IPS DF 6.9 (cell line): ENCODE measurements at places on chromosomes 5 and 9.

DNA sequence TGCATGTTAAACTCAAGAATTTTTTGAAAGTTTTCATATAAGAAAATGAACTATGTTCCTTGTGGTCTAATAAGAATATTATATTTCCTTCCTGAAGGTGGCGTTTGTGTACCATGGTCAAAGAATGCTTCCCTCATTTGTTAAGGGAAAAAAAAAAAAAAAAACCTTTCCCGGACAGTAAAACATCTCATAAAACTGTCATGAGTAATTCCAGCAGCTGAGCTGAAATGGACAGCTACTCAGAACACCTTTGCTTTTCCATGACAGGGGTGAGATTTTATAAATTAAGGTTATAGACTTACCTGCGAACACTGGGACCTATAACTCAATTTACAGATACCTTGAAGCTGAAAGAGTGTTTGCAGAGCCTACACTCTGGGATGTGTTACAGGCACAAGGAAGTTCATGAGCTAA is 113.2 kb upstream of the RANBP3L start:
- no peak for DNase-seq

GRCh38 chr9:77588271-77588937 is 59.7 kb downstream of the GNA14 start:
- no peak for DNase-seq

DNA sequence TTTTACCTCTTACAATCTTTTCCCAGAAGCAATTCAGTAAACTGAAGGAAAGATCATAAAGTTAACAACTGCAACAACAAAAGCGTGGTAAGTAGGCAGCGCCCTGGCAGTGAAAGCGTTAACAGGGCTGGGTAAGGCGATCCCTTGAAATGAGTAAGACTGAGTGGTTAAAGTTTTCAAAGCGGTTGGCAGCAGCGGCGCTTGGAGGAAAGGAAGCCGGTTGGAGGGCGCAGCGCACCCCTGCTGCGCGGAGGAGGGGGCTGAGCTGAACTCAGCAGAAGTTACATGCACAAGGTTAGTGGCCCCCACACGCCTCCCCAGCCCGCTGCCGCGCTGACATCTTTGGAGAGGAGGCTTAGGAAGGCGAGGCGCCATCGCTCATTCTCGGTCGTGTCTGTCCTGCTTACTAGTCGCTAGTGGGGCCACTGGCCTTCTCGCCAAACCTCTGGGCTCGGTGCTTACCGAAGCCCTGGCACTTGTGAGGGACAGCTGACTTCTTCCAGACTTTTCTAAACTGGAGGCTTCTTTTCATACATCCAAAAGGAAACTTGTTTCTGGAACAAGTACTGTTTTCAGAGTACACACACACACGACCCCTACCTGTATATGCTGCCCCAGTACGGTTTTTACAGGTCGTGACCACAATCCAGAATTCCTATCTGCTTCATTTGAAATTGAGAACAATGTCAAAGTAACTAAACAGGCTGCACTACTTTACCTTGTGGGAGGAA is at the start of gene SH3RF2:
Gene SH3RF2 (plus strand): TSS at position 178 of the 731 bp plus-strand sequence. CDS start 1,351 bp downstream, outside the sequence.
- DNase-seq, result peak; percentile 88

- DNase-seq, result no peak
Observed at GRCh38 chr9:128232528-128233428, 29.6 kb downstream of the DNM1 start.

DNA sequence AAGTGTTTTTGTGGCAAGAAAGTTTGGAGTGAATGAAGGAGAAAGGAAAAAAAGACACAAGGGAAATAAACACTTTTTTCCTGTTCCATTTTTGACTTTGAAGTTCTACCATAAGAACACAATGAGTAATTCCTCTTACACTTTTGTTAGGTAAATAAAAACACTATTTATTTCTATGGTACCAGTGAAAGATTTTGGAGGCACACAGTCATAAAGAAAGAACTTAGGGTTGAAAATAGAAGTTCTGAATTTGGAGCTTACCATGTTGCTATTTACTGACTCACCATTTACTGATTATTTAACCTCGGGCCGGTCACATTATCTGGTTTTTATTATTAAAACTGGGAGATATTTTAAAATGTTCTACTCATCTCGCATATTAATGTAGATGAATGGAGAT is 367.8 kb downstream of the TLE1 start:
- no peak for DNase-seq

DNA sequence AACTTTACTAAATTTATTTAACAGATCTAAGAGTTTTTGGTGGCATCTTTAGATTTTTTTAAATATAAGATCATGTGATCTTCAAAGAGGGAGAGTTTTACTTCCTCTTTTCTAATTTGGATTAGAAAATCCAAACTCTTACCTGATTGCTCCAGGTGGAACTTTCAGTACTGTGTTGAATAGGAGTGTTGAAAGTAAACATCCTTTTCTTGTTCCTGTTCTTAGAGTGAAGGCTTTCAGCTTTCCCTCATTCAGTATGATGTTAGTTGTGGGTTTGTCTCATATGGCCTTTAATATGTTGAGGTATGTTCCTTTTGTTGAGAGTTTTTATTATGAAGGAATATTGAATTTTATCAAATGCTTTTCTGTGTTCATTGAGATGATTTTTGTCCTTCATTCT is 650.0 kb upstream of the SGCD start:
- DNase-seq, result no peak

DNA sequence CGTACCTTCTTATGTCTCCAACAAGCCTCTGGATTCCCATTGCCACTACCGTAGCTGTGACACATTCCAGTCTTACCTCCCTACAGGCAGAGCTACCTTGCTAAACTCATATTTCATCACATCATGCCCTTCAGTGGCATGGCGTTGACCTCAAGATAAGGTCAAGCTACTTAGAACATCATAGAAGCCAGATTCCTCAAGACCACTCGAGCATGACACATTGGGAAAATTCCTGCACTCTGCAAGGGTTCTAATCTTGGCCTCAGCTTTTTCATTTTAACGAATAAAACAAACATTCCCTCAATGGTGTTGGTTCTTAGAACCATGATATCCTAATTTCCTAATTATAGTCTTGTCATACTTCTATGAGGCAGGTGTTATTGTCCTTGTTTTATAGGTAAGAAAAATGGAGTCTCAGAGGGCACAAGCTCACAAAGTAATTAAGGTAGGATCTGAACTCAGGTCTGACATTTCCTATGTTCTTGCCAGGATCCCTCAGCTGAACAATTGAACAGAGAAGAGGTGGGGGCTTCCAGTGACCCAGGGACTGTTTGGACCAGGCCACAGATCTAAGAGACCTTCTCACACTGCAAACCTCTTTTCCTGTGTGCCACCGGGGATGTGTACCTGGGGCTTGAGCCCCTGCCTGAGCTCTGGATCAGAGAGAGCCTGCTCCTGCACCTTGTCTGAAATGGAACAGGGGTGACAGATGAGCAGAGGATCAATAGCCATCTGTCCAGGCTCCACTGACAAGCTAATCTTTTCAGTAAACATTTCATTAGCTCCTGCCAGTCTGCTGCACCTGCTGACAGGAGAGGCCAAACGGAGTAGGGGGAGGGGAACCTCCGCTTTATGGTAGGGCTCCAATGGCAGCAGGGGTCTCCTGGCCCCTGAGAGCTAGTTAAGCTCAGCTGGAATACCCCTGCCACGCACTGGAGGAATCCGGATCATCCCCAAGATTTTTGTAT is 49.3 kb downstream of the ALG2 start:
- no peak for DNase-seq

DNA sequence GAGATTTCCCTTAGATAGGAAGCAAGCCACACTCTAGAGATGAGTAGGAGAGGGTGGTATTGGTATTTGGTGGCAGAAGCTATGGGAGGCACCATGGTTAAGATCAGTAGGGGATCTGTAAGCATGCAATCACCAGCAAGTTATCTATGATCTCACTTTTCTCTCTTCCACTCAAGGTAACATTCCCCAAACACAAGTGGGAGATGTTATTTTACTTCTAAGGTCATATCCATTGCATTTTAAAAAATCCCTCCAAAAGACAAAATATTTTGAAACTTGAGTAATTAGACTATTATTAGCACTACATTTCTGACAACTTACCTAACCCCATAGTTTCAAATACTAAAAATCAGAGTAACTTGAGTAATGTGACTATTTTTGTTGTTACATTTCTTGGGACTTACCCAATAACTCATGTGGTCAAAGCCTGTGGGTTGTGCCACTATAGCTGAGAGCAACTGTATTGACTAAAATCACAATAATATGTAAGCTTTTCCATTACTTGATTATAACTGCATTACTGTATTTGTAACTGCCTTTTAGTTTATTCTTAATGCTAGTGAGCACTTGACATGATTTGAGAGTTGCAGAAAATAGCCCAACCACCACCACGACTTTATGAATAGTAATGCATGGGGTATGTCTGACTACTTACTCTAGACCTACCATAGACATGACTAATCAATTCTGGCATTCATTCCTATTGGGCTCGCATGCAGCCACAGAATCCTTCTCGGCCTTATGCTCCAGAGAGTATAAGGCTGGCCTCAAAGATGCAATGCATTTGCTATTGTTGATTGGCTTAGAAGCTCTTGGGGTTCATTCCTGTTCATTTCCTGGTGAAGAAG is 264.7 kb downstream of the TRIM32 start:
- DNase-seq, result no peak
